RWPE1 (cell line): ENCODE measurements at places on chromosomes 7 and 10.

- no peak for DNase-seq
These were observed 17.4 kb upstream of the SPOCK2 start for GRCh38 chr10:72105710-72106109.

DNA sequence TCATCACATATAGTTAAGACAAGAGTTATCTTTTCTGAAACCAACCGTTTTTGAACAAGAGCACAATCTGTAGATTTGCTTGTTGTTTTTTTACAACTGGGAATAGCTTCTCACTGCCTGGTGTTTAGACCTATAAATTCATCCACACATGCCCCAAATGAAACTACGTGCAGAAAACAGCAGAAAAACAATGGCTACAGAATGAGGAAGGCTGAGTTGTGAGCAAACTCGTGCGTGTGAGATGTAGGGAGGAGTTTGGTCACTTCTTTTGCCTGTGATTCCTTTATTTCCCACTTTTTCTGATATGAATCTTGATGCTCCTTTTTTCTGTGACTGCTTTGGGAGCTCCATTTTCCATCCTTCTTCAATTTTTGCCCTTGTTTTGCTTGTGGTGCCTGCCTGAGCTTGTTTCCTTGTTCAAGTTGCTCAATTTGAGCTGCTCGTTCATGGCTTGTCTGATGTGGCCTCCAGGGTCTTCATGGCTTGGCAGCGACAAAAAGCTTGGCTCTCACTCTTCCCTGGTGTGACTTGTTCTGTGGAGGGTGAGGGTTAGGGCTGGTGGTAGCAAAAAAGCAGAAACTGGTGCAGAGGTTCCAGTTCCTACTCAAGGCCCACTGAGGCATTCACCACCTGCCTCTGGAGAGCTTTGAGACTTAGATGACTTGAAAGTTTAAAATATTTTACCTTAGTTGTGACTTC lies 76.9 kb downstream of the ZNF365 start:
- no peak for DNase-seq

DNA sequence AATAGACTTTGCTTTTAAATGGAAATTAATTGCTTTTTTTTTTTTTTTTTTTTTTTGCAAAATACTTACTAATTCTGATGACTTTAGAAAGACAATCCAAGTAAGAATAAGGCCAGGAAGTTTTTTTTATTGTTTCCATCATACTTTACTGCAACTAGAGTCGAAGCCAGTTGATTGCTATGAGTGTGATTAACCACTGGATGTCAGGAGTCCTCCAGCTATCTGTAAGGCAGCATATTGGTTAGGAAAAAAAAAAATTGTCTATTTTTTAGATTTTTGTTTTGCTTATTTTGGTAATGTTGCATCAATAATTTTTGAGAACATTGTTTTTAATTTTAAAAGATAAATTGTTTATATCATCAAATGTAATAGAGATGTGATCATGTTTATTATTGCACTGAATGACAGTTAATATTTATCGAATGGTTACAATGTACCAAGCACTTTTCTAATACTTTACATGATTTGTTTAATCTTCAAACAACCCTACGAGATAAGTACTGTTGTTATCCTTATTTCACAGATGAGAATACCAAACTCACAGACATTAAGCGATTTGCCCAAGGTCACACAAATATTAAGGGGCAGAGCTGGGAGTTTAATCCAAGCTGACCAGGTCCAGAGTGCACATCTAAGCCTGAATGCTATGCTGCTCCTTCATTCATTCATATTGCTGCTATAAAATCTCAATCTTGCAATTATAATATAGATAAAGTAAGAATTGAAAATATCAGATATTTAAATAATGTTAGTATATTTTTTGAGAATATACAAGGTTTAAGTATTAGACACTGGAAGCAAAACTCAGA lies 19.9 kb upstream of the LMOD2 start:
- DNase-seq = peak; percentile 41

GRCh38 chr10:48789486-48790456 lies 105.1 kb downstream of the WDFY4 start:
- no peak for DNase-seq

DNA sequence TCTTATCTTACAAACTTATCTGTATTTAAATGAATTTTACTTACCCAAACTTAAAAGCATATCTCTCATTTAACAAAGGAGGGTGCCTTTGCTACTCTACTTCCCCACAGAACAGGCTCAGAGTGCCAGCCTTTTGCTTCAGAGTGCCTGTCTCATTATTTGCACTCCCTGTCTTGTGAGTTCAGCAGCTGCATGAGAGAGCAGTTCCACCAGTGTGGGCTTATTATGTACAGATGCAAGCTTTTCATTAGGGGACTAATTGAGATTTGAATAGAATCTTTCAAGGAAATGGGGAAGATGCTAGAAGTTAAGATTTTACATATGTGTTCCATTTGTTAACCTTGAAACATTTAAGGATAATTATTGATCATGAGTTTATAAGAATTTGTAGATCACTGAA lies 310.2 kb upstream of the LRRN3 start:
- no peak for DNase-seq

GRCh38 chr7:134991469-134992339 lies 5.4 kb downstream of the AGBL3 start:
- no peak for DNase-seq

DNA sequence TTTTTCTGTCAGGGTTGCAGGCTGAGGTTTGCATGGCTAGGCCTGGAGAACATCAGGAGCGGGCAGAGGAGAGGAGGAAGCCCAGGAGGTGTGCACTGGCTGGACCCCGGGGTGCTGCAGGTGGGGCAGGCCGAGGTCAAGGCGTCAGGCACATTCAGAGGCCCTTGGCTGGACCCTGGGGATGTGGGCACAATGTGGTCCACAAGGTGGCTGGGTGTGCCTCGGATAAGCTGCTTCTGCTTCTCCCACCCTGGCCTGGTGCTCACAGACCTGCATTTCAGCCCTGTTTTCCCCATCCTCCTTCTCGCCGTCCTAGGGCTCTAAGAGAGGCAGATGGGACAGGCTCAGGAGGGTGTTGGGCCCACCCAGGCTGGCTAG lies 108.2 kb downstream of the ADCY1 start:
- no peak for DNase-seq

- DNase-seq = no peak
These were observed 267.1 kb downstream of the PRPF18 start for GRCh38 chr10:13853854-13854253.

DNA sequence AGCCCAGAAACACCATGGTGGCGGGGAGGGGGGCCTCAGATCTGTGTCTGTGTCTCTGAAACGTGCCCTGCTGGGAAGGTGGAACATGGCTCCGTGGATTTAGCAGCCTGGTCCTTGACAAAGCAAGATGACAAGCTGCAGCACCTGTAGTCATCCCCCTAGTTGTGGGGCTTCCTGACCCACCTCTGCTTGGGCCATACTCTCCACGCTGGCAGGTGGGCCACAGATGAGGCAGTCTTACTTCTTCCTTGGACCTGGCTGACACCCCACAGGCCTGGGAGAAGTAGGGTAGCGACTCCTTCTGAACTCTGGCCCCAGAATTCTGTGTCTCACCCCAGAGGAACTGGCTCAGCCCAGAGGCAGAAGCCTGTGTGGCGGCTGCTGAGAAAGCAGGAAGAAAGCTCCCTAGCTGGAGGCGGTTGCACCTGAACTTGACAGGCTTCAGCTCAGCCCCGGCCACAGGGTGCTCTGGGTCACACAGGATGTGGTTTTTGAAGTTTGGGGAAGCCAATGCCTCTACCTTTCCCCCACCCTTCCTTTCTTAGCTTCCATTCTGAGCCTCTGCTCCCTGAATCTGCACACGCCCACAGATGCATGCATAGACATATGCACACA lies 113.9 kb downstream of the ABLIM1 start:
- DNase-seq = no peak

GRCh38 chr7:95330204-95330960 lies 6.0 kb upstream of the PON1 start:
- no peak for DNase-seq

DNA sequence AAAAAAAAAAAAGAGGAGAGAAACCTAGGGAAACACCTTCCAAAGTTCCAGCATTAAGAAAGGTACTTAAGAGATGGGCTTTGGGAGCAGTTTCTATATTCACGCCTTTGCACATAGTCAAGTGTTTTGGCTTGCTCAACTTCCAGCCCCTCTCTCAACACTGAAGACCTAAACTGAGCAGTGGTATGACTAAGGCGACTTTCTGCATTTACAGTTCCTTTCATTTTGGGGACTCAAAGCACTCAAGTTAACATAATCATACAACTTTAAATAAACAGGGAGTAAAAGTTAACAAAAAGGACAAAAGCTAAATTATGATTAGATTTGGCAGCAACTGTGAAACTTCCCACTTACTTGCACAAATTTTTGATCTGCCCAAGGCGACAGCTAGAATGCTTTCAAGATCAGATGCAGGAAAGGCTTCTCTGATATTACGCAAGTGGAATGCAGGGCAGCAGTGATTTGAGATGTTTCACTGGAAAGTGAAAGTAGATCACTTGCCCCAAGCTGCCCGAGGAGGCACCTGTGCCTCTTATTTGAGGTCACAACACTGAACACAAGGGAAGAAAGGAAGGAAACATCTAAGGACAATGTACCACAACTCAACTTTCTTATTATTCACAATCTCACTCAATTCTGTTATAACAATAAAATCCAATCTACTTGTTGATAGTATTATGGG lies 199.5 kb downstream of the SKAP2 start:
- no peak for DNase-seq

DNA sequence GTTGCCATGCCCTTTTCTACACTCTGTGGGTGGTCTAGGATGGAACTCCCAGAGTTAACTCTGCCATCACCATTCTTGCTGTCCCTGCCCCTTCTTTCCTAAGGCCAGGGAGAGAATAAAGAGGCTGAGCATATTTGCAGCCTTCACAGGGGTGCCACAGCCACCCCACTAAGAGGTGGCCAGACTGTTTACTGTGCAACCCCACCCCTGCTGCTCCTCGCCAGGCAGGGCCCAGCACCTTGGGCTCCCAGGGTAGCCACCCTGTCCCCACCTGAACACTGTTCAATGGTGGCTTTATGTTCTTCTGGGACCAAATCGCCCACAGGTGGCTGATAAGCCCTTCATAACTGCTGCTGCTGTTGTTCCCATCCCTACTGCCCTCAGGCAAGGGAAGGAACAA lies 198.9 kb downstream of the SNX13 start:
- no peak for DNase-seq

DNA sequence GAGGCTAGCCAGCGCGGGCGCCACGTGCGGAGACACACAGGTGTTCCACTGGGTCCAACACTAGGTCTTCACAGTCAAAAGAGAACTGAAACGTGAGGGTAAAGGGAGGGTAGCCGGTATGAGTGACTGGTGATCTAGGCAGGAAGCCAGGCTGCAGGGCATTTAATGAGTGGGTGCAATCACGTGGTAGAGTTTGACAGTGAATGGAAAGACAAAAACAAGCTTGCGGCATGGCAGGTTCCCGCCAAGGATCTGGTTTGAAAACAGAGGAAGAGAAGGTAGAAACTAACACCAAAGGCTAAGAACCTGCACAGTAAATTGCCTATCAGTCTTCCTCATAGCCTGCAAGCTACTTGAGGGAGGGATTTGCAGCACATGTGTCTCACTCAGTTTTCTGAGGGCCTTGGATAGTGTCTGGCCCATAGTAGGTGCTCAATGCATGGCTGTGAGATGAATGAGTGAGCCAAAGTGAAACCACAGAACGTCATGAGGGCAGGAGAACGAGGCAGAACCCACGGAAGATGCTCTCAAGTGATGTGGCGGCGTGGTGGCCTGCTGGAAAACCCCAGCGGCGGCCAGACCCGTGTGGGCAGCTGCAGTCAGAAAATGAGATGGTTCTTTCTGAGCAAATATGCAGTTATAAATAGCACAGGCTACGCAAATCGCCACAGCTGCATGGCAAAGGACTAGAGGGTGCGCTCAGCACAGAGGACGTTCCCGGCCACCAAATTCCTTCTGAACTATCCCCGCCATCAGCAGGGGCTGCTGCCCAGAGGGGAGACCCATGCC lies 183.6 kb upstream of the NFE2L3 start:
- no peak for DNase-seq

- DNase-seq = no peak
These were observed 32.6 kb upstream of the HABP2 start for GRCh38 chr10:113520261-113520660.

DNA sequence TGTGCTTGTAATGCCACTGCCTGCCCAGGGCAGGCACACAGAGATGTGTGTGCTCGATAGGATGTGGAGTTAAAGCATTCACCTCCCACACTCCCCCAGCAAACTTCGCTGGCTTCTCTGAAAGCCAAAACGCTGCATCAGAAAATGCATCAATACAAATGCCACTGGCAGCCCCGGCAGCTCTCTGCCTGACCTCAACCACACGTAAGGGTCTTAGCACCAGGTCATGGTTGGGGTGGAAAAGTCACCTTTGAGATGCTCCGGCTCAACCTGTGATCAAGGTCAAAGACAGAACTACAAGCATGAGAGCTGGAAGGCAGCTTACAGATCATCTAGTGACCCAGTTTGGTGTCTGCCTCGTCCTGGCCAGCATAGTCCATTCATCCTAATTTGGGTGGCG lies 114.4 kb upstream of the NANOS1 start:
- no peak for DNase-seq

GRCh38 chr7:46745707-46746090 lies 824.6 kb upstream of the IGFBP3 start:
- no peak for DNase-seq

DNA sequence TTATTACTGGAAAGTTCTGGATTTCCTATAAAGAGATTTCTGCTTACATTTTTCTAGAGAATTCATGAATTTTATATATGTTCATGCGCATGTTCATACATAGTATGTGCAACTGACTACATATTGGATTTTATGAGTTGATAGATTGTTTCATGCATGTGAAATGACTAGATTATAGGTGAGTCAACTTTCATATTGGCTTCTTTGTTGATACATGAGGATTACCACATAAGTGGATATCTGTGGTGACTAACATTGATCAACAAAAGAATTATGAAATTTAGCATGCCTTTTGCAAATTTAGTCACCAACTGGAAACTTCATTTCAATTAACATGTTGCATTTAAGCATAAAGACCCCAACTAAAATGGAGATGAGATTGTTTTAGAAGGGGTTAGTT lies 99.0 kb downstream of the GNAT3 start:
- DNase-seq = peak; percentile 69

DNA sequence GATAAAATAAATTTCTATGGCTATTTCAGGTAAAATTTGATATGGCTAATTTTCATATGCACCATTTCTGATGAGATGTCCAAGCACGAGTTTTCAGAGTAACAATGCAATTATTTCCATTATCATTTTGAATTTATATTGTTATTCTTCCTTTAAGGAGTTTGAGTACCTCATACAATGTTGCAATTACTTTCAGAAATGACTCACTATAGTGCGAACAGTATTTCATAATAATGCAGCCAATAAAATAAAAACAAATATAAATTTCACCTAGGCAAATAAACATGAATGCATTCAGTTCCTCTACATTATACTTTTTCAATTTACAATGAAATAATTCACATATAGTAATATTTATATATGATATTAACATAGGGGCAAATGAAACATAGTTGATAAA lies 78.8 kb upstream of the LRRN3 start:
- peak; percentile 5 for DNase-seq

GRCh38 chr7:148719753-148720152 lies 21.1 kb downstream of the CUL1 start:
- no peak for DNase-seq

DNA sequence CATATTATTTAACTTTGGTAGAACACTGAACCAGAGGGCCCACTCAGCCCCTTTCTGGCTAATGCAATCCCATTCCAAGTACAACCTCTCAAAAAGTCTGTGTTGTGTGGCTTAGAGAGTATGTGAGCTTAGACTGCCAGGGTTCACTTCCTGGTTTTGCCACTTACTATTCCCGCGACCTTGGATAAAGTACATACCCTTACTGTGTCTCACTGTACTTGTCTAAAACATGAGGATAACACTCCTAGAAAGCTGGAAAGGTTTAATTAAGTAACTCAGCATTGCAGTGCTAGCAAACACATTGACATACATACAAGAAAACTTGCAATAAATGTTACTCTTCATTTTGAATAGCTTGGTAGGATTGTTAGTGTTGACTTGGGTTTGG lies 215.8 kb downstream of the CHCHD3 start:
- DNase-seq = no peak
